ENCODE measurements at places on chromosomes 6 and 20.

DNA sequence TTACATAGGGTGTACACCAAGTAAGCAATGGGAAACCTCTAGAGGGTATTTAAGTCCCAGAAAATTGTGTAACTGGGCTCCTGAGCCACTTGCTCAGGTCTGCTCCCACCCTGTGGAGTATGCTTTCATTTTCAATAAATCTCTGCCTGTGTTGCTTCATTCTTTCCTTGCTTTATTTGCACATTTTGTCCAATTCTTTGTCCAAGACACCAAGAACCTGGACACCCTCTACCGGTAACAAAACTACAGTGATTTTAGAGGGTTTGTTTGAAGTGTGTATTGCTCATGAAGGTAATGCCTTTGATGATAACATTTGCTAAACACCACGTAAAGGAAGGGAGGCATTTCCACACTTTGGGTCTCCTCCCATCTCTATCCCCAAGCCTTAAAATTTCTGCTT lies 46.2 kb downstream of the MYB start:
- no peak for DNase-seq

- no peak for DNase-seq
Measured at GRCh38 chr20:20217621-20218020, 150.3 kb upstream of the INSM1 start.

- DNase-seq, result no peak
Measured at GRCh38 chr20:13396826-13397225, 175.8 kb downstream of the ISM1 start.

GRCh38 chr6:122649701-122650100 lies 39.5 kb downstream of the PKIB start:
- no peak for DNase-seq

- no peak for DNase-seq
Measured at GRCh38 chr20:11098888-11099287, 425.1 kb upstream of the JAG1 start.

- no peak for DNase-seq
Measured at GRCh38 chr20:63074631-63075030, 67.9 kb upstream of the BHLHE23 start.

DNA sequence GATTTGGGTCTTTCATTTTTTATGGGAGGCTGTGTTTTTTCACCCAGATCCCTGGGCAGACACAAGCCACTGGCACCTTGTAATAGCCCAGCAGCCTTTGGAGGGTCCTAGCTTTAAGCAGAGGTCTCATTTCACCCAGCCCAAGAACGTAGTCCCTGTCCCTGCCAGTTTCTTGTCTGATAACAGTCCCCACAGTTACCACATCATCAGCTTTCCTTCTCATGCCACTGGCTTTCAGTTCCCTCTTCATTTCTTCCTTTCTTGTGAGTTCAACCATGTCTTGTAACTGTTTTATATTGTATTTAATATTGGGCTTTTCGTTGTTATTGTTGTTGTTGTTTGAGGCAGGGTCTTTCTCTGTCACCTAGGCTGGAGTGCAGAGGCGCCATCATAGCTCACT lies 10.6 kb downstream of the PNPLA1 start:
- no peak for DNase-seq

DNA sequence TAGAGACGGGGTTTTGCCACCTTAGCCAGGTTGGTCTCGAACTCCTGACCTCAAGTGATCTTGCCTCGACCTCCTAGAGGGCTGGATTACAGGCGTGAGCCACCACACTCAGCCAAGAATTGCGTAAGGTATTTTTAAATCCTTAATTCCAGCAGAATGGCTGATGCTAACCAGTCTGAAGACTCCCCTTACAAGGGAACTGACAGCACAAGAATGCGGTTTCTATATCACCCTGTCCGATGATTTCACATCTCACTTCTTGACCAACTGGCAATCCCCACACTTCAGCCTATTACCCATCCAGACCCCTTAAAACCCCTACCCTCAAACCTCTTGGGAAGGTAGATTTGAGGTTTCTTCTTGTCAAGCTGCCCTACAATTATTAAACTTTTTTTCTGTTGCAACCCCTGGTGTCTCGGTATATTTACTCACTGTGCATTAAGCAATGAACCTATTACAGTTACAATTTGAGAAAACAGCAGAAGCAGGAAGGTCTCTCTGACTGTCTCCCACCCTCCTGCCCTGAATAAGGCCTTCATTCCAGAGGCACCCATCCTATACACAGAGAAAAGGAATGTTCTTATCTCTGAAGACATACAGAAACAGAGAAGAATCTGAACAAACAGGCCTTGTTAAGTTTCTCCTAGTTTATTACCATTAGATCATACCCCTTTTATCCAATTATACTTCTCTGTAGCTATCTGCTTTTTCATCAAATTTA lies 164.9 kb downstream of the ARHGAP18 start:
- no peak for DNase-seq
